ENCODE measurements at places on chromosomes 16 and 17.

DNA sequence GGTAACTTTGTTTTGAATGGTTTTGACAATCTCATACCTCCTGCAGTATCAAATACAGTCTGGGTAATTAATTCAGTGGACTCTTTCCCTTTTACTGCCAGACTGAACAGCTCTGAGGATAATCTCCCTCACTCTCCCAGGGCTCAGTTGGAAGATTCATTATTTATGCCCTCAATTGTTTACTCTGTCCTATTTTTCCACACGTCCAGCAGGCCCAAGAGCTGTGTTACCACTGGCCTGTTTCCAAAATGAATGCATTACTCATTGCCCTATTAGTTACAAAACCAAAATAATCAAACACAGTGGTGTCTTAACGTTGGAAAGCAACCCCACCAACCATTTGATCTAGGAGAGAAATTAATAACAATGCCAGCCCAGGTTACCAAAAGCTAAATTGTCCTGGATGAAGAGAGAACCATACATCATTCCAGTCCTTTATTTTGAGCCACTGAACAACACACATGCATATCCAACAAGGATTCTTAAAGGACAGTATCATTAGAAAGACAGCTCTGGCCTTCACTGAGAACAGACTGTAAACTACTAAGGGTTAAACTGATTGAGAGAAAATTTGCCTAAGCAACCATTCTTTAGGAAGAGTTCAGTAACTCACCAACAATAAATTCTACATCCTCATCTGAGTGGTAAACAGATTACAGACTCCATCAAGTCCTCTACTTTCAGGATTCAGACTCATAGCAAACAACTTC is 34.5 kb downstream of the FAM222B start:
- no peaks in the 10 kb centered on the region for H3K27me3 ChIP-seq
- H3K36me3 ChIP-seq = peaks cover 1% of the 10 kb centered on the region
- H3K4me1 ChIP-seq = peaks cover 54% of the 10 kb centered on the region
- H3K27ac ChIP-seq = peak overlapping the region; percentile 25
- peak overlapping the region; percentile 31 for H3K4me3 ChIP-seq
- DNase-seq = no peak

DNA sequence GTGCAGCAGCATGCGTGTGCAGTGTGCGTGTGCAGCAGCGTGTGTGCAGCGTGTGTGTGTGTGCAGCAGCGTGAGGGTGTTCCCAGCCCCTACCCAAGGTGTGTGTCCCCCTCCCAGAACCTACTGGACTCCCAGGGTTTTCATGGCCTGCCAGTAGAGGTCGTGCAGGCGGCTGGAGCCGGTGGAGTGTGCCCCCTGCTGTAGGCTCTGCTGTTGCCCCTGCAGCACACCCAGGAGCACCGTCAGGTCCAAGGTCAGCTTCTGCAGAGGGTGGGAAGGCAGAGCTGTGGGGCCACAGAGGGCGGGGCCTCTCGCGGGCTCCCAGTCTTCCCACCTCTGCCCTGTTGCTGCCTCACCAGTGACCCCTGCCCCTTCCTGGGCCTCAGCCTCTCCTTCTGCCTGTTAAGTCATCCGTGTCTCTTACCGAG is 14.9 kb downstream of the MYBBP1A start:
- no peaks in the 10 kb centered on the region for H3K27me3 ChIP-seq
- DNase-seq = no peak
- H3K36me3 ChIP-seq = peaks cover 10% of the 10 kb centered on the region
- no peak overlapping the region for H3K4me3 ChIP-seq
- no peak overlapping the region for H3K27ac ChIP-seq

- peaks cover 26% of the 10 kb centered on the region for H3K4me1 ChIP-seq
- DNase-seq = no peak
- H3K27ac ChIP-seq = no peak overlapping the region
- H3K36me3 ChIP-seq = peaks cover 4% of the 10 kb centered on the region
Measured at GRCh38 chr17:19380481-19381301, 2.4 kb downstream of the MAPK7 start.

DNA sequence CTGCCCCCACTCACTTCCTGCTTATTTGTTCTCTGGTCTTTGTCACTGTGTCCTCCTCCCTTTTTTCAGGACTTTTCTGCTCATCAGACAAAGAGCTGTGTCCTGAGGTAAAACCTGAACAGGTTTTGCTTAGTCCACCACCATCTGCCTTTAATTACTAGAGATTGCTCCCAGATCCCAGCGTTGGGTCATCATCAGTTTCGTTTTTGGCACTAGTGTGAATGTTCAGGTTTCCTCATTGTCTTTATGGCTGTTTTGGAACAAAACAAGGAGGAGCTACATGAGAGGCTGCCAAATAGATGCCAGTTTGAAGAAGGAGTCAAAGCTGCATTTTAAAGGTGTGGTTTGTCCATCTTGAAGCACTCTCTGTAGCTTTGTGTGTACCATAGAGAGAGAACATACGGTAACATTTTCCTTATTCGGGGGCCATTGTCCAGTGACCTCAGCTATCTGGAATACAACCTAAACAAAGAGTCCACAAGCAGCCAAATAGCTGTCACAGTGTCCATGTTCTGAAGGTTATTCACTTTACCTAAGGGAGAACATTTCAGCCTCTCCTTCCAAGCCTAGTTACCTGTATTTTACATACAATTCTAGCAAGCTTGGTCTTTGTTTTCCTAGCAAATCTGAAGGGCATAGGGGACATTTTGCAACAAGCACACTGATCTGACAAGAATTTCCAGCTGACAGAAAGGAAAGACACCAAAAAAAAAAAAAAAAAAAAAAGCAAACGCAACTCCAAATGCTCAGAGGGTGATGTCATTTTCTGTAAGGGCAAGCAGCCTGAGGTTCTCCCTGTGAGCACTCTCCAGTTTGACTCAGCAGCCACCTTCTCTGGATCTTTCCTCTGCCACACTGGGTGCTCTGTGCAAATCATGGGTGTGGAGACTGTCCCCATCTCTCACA is 196.1 kb downstream of the NTN1 start:
- no peak overlapping the region for H3K4me3 ChIP-seq
- H3K4me1 ChIP-seq = no peaks in the 10 kb centered on the region
- H3K36me3 ChIP-seq = peaks cover 18% of the 10 kb centered on the region
- peaks cover 6% of the 10 kb centered on the region for H3K27me3 ChIP-seq

- no peak overlapping the region for H3K4me3 ChIP-seq
- peaks cover 2% of the 10 kb centered on the region for H3K36me3 ChIP-seq
- H3K27ac ChIP-seq = peak overlapping the region; percentile 89
Measured at GRCh38 chr16:11880007-11880406, 28.7 kb upstream of the RSL1D1 start.

GRCh38 chr16:19001788-19002187 is 18.1 kb downstream of the TMC7 start:
- H3K27me3 ChIP-seq = peaks cover 7% of the 10 kb centered on the region
- DNase-seq = no peak
- no peaks in the 10 kb centered on the region for H3K36me3 ChIP-seq
- H3K27ac ChIP-seq = no peak overlapping the region
- H3K4me3 ChIP-seq = no peak overlapping the region

- H3K4me3 ChIP-seq = no peak overlapping the region
- peaks cover 13% of the 10 kb centered on the region for H3K4me1 ChIP-seq
- no peak for DNase-seq
- H3K27me3 ChIP-seq = no peaks in the 10 kb centered on the region
- peaks cover 6% of the 10 kb centered on the region for H3K36me3 ChIP-seq
Measured at GRCh38 chr17:42002792-42003301, 14.4 kb downstream of the DNAJC7 start.

DNA sequence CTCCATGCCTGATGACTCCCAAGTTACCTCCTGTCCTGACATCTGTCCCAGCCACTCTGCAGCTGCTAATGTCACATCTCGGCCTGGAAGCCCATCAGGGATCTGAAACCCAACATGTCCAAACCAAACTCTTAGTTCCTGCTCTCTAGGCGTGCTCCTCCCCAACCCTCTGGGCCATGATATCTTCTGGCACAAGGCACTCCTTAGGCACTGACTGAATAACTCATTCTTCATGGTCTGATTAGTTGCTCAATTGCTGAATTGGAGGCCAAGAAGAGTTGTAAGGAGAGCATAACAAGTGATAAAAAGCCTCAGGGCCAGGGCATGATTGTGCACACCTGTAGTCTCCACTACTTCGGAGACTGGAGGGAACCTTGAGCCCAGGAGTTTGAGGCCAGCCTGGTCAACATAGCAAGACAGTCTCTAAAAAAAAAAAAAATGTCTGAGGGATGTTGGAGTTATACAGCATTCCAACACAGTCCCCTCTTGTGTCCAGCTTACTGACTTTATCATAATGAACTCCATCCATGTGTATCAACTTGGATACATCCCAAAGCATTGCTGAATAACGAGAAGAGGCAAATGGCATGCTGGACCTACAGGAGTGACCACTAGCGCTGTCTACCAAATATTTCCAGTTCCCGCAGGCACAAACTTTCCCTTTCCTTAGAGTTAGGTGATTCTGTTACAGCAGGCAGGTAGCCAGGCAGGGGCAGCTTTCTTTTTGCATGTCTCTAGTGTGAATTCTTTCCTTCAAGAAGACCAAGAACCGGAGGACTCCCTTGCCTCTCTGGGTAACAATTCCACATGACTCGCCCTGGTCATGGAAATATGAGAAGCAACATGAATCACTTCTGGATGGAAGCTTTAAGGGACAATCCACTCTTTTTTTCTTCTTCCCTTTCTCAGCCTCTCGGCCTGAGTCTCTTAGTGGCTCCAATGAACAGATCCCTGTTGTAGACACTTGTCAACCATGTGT is 18.1 kb upstream of the SHCBP1 start:
- H3K4me1 ChIP-seq = no peaks in the 10 kb centered on the region
- H3K27me3 ChIP-seq = no peaks in the 10 kb centered on the region
- DNase-seq = no peak
- no peak overlapping the region for H3K4me3 ChIP-seq

- no peaks in the 10 kb centered on the region for H3K36me3 ChIP-seq
- H3K27ac ChIP-seq = no peak overlapping the region
- DNase-seq = peak; percentile 40
- no peaks in the 10 kb centered on the region for H3K4me1 ChIP-seq
- peaks cover 34% of the 10 kb centered on the region for H3K27me3 ChIP-seq
Measured at GRCh38 chr16:9256196-9256595, 164.8 kb downstream of the HAPSTR1 start.

- peaks cover 6% of the 10 kb centered on the region for H3K27me3 ChIP-seq
- H3K4me3 ChIP-seq = no peak overlapping the region
- peaks cover 13% of the 10 kb centered on the region for H3K4me1 ChIP-seq
- no peak overlapping the region for H3K27ac ChIP-seq
- peaks cover 22% of the 10 kb centered on the region for H3K36me3 ChIP-seq
Measured at GRCh38 chr16:57565461-57565860, 23.0 kb downstream of the ADGRG5 start.

DNA sequence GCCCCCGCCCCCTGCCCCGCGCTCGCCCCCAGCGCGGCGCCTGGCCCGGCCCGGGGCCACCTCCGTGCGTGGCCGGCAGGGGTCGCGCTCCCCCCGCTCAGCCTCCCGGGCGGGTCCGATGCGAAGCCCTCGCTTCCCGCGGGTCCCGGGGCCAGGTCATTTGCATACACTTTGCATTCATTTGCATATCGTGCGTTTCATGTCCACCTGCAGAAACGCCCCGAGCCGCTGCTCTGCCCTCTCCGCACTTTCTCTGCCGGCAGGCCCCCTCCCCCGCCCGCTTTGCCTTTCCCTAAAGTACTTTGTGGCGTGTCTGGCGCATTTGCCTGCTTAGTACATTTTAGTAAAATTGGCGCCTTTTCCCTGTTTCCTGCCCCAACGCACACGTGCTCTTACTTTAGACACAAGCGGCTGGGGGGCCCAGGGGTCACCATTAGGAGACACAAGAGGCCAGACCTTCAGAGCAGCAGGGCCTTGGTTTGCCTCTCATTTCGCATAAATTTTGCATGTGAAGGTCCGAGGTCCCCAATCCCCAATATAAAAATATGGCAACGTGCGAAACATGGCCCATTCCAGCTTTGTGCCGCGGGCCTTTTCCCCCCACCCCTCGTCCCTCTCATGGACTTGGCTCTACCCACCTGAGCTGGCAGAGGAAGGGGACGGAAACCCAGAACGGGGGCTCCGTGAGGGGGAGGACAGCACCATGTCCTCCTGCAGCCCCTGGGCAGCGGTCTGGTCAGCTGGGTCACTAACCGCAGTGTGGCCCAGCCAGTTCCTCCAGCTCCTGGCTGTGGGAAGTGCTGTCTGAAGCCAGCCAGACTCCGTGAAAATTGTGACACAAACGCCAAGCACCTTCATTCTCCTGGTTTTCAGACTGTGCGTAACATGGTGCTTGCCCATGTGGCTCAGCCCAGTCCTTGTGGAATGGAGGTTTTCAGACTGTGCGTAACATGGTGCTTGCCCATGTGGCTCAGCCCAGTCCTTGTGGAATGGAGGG is 34.8 kb downstream of the CBFA2T3 start:
- H3K4me3 ChIP-seq = peak overlapping the region; percentile 72
- no peak overlapping the region for H3K27ac ChIP-seq
- DNase-seq = peak; percentile 76
- peaks cover 16% of the 10 kb centered on the region for H3K4me1 ChIP-seq
- no peaks in the 10 kb centered on the region for H3K36me3 ChIP-seq

DNA sequence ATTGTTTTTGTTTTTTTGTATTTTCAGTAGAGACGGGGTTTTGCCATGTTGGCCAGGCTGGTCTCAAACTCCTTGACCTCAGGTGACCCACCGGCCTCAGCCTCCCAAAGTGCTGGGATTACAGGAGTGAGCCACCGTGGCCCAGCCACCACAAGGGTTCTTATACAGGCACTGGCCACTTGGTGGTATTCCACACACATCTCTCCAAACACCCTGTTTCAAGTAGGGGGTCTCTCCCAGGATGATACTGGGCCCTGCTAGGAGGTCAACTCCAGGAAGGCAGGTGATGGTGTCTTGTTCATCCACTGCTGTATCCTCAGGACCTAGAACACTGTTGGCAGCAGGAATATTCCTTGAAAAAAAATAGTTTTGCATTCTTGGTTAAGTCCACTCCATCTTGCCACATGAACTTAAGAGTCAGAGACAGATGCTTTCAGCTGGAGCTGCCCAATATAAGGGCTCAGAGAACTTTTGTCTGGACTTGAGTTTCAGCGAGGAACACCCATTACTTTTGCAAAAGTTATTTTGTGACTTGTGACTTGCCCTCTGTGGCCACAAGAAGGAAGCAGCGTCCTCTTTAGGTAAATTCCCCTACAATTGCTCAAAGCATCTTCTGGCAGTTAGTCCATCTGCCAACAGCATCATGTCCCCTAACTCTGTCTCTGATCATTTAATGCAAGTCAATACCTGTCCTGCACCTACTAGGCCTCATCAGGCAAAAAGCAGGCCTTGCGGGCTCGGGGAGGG is 7.4 kb upstream of the EEF2K start:
- H3K4me1 ChIP-seq = peaks cover 43% of the 10 kb centered on the region
- no peak overlapping the region for H3K27ac ChIP-seq
- no peak overlapping the region for H3K4me3 ChIP-seq
- DNase-seq = no peak
- H3K36me3 ChIP-seq = peaks cover 4% of the 10 kb centered on the region
